ENCODE measurements at places on chromosomes 11 and 22.

- DNase-seq = no peak
Observed at GRCh38 chr11:125588505-125588904, 4.1 kb upstream of the STT3A start.

- DNase-seq = no peak
Observed at GRCh38 chr22:49693416-49693815, 134.3 kb downstream of the BRD1 start.

GRCh38 chr11:114155116-114155515 is 95.6 kb downstream of the ZBTB16 start:
- DNase-seq = no peak

DNA sequence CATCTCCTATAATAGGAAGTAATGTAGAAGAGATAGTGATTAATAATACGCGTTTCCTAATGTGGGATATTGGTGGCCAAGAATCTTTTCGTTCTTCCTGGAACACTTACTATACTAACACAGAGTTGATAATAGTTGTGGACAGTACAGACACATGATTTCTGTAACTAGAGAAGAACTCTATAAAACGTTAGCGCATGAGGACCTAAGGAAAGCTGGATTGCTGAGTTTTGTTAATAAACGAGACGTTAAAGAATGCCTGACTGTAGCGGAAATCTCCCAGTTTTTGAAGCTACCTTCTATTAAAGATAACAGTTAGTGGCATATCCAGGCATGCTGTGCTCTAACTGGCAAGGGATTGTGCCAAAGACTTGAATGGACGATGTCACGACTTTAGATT is 83.3 kb downstream of the GGT1 start:
- DNase-seq = no peak
